Right lung (tissue), 10 donors: ENCODE measurements at places on chromosomes 4 and X. TPM values are rescaled to one million over a fixed set of nuclear protein-coding genes. Genes with fewer than 3 reads are reported as not detected.

Gene HPRT1
- 19.9 TPM for polyA plus RNA-seq

GRCh38 chrX:27807690-27808089 is at the start of gene MAGEB10:
Gene MAGEB10, plus strand, starts transcription at chrX:27807990. Its CDS starts 13,317 bp downstream, at chrX:27821307.
- DNase-seq: no peak

GRCh38 chr4:41132055-41132683 is 82.2 kb downstream of the APBB2 start:
- DNase-seq: no peak

GRCh38 chr4:147370473-147370872 is 110.4 kb upstream of the EDNRA start:
- no peak for DNase-seq

Gene ARX
- polyA plus RNA-seq: 0.10 TPM
